LHCN-M2 (cell line): ENCODE measurements at places on chromosomes 3 and 15. TPM values are rescaled to one million over a fixed set of nuclear protein-coding genes. Genes with fewer than 3 reads are reported as not detected.

Gene STRIT1
- total RNA-seq = not detected in 2 replicates

DNA sequence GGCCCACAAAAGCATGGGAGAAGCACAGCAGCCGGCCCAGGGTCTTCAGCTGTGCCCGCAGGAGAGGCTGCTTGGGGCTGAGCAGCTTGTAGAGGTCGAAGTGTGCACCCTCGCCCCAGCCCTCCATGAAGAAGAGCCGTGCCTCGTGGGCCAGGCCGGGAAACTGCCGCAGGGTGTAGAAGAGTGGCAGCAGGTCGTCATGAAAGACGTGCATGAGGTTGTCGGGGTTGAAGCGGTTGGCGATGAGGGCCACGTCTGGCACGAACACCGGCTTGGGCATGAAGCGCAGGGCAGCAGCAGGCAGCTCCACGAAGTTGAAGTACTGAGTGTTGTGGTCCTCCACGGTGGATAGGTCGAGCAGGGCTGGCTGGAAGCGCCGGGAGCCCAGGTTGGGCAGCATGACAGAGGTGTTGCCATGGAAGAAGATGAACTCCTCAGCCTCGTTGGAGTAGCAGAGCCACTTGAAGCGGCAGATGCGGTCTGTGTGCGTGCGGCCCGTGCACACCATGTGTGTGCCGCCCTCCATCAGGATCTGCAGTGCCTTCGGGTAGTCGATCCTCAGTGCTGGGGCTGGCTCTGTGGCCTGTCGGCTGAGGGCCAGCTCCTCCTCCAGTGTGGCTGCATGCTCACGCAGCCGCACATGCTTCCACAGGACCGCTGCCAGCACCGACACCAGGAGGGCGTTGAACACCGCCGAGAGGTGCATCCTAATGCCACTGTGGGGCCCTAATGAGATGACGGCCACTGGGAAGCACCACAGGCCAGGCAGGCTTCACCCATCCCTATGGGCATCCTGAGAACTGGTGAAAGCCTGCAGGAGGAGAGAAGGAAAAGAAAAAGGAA is 24.9 kb downstream of the POMGNT2 start:
- no peak for DNase-seq

DNA sequence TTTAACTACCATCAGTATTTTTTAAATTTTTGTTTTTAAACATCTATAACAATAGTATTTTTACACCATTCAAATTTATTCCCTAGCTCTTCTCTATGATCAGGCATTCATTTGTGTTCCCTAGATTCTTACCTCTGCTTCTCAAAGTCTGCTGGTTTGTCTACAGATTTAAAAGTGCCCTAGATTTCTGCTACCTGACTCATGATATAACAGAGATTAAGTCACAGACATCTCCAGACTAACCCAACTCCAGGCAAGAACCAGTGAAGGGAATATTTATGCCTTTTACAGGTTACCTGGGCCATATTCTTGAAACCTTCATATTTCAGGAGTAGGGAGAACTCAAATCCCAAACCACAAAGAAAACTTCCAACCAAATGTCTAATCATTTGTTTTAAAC is 38.8 kb downstream of the ADAM10 start:
- DNase-seq = no peak

Gene DUOXA2
- not detected in 2 replicates for total RNA-seq

DNA sequence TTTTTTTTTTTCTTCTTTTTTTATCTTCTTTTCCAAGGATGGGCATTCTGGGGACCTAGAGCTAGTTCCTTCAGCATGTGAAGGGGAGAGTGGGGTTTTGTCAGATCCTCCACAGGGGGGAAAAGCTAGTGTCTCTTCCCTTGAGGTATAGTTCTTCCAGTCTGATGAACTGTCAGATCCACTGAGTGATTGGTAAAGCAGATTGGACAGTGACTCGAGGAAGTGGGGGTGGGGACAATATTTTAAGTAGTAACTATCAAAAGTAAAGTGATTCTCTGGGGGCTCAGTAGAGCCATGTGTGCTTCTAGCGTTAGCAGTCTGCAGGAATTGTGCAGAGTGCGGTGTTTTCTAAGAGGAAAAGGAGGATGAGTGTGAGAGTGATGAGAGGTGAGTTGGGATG is 62.0 kb upstream of the TRIM71 start:
- no peak for DNase-seq

Gene GRM7
- not detected in 2 replicates for total RNA-seq

Gene RRP9
- total RNA-seq = 43.2 and 50.7 TPM in 2 replicates

Gene WDR49
- not detected in 2 replicates for total RNA-seq

DNA sequence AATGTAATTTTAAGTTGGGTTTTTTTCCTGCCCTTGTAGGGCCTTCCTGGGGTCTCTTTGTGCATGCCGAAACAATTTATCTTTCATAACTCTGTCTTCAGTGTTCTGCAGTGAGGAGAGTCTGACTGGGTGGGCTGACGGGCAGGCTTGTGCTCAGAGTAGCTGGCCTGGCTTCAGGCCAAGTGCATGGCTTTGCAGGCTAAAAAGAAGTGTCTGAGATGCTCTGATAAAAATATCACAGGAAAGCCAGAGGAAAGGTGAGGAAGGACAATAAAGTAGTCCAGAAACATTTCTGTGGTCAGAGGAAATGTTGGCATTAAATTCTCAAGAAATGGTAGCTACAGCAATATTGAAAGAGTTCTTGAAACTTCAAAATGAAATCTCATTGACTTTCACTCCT is 25.5 kb downstream of the ST3GAL6 start:
- no peak for DNase-seq

DNA sequence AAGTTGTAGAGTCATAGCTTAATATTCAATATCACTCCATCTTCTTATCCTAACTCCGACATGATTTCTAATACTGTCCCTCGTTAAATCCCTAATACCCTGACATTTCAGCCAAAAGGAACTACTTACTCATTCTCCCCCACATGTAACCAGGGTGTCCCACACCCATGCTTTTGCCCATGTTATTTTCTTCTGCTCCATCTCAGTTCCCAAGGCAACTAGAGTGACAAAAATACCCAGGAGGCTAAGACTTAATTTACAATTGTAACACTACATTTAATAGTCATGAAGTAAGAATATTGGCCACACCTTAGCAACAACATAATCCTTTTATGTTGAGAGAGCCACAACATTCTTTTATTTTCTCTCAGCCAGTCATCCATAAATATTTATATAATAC is 248.5 kb upstream of the TGFBR2 start:
- peak; percentile 61 for DNase-seq

Gene CIDEC
- not detected in 2 replicates for total RNA-seq

DNA sequence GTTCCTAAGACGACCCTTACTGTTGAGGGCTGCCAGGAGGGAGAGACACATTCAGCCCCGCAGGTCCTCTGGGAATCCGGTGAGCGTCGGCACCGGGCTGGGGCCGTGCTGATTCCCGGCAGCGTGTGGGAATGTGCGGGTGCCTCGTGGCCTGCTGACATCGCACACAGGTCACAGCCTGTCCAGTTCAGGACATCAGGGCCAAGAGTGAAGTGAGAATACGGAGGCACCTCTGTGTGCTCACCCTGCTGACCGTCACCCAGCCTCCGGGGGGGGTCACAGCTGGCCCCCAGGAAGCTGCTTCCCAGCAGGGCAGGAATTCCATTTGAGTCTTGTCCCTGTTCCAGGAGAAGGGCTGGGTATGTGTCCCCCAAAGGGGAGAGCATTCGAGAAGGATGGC is 53.6 kb downstream of the PGPEP1L start:
- DNase-seq = no peak
